ENCODE measurements at places on chromosomes 7 and 10.
A peak's percentile ranks its signal among the peaks of the same experiment; 100 is the strongest.

DNA sequence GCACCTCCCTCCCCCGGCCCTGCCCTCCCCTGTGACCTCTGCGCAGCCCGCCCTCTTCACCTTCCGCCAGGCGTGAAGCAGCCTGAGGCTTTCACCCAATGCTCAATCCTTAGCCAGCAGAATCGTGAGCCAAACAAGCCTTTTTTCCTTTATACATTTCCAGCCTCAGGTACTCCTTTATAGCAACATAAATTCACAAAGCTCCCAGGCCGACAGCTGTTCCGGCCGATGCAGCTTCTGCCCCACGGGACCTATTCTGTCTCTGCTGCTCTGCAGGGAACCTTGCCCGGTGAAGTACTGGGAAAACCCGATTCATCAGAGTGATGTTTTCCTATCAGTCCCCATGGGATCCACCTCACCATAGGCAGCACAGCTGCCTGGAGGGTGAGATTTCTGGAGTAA is 87.4 kb downstream of the CHST15 start:
- no peak for DNase-seq

GRCh38 chr10:113683300-113683699 is 3.6 kb downstream of the CASP7 start:
- no peak for DNase-seq

DNA sequence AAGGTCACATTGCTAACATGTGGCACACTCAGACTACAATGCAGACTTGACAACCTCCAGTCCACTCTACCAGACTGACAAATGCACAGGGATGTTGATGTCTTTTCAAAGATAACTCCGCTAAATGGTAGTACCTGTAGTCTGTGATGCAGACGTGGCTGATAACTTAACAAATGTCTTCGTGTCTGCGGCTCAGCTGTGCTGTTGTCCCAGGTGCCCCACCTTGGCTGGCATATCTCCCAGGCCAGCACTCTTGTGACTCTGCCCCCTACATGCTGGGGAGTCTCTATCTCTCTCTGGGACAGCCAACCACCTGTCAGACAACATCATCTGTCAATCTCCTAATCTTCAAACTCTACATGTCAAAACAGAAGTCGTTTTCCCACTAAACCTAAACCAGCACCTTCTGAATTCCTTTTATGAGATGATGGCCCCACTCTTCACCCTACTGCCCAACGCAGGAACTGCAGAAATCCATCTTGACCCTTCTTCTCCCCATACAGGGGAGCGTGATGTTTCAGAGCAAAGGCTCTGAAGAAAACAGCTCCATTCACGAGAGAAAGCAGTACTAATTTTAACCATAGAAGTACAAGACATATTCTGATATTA is 156.4 kb downstream of the USP6NL start:
- no peak for DNase-seq

GRCh38 chr10:101710059-101710695 is 15.2 kb upstream of the FBXW4 start:
- no peak for DNase-seq

- no peak for DNase-seq
Measured at GRCh38 chr10:78231939-78232338, 198.3 kb downstream of the RPS24 start.

DNA sequence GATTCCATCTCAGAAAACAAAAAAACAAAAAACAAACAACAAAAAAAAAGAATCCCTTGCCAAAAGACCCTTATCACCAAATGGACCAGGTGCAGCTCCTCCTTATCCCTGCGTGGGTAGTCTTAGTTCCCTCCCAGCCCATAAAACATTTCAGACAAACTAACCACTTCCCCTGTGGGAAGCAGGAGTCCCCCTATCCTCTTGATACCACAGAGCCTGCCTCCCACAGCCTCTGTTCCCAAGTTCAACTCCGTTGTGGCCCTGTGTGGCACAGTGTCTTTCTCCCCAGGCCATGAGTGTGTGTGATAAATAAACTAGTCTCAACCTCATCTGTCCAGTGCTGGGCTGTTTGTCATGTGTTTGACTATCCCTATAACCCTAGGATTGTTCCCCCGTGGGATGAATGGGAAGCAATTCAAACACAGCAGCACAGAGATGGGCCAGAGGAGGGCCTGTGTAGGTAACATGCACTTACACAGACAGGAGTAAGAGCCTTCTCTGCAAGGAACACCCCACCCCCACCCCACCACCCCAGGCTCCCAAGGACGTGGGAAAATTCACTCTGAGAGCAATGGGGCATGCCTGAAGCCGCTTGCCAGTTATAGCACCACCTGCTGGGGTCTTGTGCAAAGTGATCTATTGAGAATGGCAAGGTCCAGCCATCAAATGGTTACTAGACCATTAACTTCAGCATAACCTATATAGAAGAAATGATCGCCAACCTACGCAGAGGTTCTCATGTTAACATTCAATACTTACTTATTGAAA is 147.1 kb upstream of the GHITM start:
- DNase-seq = peak; percentile 3

DNA sequence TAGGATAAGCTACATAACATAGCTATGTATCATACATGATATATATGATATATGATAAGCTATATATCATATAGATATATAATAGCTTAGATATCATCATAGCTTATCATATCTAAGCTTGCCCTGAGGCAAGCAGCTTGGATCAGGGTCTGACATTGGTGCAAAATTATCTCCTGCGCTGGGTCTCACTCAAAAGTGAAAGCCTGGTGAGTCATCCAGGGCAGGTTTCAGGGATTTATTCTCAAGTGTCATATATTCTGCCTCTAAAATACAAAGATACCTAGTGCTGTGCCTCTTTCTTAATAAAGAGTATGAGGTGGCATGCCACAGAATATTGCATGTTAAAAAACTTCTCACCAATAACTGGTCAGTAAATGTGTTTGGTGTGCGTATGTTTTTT is 105.9 kb downstream of the CDC14C start:
- no peak for DNase-seq

DNA sequence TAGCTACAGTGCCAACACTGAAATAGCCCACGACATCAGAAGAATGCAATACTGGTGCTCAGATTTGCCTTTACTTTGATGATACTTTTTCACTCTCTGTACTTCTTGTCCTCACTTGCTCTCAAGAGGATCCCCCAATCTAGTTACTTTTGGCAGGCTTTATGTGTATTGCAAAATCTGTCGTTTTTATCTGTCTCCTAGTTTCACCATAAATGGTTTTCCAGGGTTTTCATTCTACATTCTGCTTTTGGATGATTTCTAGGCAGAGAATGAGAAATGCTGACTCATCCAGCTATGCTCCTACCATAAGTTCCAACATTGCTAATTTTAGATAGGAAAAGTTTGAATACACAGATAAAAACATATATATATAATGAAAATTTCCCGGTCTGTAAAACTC is 659.5 kb upstream of the NRG3 start:
- no peak for DNase-seq

DNA sequence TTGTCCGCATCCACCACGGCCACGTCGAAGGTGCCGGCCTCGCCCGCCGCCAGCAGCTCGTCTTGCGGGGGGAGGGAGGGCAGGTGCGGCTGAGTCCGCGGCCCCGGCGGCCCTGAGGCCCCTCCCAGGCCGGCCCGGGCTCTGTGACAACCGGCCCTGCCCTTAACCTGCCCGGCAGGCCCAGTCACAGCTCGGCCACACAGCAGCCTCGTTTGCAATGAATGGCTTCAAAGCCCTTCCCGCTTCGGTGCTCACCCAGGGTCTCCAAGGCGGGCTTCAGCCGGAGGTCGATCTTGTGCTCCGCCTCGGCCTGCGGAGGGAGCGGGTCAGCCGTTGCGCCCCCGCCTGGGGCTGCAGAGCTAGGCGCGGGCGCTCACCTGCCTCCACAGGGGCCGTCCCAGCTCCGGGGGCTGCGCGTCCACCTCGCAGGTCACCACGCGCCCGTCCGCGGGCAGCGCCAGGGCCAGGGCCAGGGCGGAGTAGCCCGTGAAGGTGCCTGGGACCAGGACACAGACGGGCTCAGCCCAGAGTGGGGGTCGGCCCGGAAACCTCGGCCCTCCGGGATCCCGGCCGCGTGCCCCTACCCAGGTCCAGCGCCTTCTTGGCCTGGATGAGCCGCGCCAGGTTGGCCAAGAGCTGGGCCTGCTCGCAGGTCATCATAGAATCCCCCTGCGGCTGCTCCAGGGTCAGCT is 928 bp downstream of the COMTD1 start:
- DNase-seq = no peak

DNA sequence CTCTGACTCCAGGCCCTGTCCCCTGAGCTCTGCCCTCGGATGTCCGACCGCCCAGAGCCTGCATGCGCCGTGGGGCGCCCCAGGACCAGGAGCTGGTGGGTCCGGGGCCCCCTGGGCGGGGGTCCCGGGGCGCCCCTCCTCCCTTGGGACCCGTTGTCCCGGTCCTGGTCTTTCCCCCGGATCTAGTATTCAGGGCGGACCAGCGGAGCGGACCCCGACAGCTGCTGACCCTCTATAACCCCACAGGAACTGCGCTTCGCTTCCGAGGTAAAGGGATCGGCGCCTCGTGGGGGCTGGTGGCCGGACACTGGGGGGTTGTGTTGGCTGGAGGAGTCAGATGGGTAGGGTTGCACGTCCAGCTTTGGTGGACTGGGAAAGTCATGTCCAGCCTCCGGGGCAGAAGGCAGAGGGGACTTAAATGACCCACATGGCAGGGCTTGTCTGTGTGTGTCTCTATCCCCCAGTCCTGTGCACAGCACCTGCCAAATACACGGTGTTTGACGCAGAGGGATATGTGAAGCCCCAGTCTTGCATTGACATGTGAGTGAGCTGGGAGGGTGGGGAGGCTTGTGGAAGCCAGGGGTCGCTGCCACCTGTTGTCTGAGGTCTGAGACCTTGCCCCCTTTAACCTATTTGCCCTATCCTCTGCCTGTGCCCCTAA is 520 bp downstream of the MOSPD3 start:
- DNase-seq = no peak

- no peak for DNase-seq
Measured at GRCh38 chr10:78870458-78870857, 198.3 kb upstream of the ZMIZ1 start.

GRCh38 chr7:27156508-27156898 is at the start of gene HOXA7:
Gene HOXA7 (minus strand): TSS chr7:27156675. CDS start chr7:27156545, 130 bp downstream.
- no peak for DNase-seq

DNA sequence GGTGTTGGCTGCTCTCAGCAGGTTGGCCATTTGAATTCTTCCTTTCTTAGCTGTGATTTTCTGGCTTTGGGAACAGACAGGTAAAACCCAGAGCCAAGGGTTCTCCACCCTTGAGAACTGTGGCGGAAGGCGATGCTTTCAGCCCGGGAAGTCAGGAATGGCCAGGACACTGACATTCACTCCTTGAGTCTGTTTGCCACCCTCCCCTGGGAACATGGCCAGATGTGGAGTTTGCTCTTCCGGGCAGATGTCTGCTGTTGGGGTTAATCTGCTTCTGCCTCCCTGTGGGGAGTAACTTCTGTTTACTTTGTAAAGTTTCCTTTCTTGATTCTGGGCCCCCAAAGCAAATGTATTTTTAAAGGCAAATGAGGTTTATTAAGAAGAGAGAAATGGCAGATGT is 17.7 kb downstream of the GATA3 start:
- DNase-seq = no peak

DNA sequence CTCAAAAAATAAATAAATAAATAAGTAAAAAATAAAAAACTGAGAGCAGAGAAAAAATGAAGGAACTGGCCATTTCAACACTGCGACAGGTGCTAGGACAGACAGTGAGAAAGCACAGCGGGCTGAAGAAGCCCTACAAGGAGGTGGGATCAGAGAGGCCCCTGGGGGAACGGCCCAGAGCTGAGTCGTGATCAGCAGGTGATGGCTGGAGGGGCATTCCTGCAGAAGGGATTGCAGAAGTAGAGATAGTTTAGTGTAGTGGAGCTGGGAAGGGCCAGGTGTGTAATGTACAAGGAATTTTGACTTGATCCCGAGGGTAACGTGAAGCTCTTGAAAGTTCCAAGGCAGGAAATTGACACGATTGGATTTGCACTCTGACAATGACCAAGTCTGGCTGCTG is 112.1 kb downstream of the CUL2 start:
- DNase-seq = no peak

DNA sequence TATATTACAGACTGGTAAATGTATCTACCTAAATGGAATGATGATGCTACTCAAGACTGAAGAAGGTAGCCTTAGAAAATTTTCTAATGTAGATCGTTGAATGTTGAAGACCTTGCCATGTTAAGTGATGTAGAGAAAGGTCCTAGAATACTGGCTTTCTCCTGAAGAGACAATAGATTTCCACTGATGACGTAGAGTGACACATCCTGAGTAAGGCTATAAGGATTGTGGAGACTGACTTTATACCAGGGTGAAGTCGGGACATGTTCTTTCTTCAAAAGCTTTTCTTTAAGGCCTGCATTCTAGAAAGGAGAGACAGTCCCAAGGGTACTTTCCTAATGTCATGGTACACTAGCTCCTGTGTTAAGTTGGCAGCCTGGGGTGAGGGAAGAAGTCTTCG is 58.6 kb downstream of the PCDH15 start:
- no peak for DNase-seq

GRCh38 chr7:52540041-52540440 is 495.4 kb upstream of the POM121L12 start:
- DNase-seq = no peak

DNA sequence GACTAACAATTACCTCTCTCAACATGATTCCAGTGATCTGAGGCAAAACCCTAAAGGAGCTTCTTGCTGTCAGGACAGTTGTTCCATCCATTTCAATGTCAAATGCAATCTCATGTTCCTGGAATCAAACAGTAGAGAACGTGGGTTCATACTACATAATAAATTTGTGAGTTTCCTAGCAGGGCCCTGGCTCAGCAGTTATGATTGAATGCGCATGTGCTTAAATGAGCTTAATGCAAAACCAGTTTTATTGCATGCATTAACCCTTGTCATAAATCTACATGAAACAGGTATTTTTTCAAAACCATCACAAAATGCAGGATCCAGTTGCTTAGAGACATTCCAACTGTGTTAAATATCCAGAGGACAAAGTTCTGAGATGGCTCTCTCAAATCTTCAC is 225.4 kb upstream of the TMEM72 start:
- no peak for DNase-seq

GRCh38 chr7:24279512-24279911 is 4.5 kb upstream of the NPY start:
- no peak for DNase-seq

DNA sequence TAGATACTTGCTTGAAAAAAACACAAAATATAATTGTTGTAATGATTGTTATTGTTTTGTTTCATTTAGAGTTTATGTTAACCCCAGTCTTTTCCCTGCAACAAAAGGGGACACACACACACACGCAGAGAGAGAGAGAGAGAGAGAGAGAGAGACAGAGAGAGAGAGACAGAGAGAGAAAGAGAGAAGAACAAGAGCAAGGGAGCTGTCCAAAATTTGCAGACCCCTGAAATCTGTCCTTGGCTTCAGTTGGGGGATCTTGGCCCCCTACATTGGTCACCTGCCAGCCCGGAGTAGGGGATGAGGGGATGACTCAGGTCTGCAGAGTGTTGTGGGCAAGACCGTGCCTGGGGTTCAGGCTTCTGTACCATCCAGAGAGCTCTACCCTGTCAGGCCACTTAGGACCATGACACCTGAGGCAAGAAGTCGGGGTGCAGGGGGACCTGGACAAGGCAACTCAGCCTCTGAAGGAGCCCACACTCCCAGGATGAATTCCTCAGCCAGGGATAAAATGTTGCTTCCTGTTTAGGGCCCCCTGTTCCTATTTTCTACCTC is 73.1 kb downstream of the RAMP3 start:
- no peak for DNase-seq

GRCh38 chr10:63887600-63888370 is 366.6 kb downstream of the REEP3 start:
- no peak for DNase-seq
